Nucleus accumbens (tissue), 56 donors: ENCODE measurements at places on chromosomes 1 and 21.

DNA sequence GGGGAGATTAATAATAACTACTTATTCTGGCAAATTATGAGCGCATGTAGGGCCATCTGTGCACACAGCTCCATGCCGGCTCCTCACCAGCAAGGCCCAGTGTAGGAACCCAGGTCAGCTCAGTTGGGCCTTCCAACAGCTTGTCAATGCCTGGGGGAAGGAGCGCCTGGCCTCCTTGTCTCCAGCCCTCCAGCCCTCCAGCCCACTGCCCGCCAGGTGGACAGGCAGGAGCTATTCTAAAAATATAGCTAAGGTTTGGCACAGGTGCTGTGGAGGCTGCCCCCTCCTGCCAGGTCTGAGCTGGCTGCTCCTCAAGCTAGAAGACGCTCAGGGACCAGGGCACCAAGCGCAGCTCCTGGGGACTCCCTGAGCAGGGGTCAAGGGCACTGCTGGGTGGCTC lies 85.7 kb downstream of the GRIK3 start:
- no peak for DNase-seq

GRCh38 chr1:181219938-181220337 lies 131.4 kb downstream of the IER5 start:
- no peak for DNase-seq

GRCh38 chr1:25863486-25864262 lies 4.4 kb upstream of the AUNIP start:
- DNase-seq, result no peak

DNA sequence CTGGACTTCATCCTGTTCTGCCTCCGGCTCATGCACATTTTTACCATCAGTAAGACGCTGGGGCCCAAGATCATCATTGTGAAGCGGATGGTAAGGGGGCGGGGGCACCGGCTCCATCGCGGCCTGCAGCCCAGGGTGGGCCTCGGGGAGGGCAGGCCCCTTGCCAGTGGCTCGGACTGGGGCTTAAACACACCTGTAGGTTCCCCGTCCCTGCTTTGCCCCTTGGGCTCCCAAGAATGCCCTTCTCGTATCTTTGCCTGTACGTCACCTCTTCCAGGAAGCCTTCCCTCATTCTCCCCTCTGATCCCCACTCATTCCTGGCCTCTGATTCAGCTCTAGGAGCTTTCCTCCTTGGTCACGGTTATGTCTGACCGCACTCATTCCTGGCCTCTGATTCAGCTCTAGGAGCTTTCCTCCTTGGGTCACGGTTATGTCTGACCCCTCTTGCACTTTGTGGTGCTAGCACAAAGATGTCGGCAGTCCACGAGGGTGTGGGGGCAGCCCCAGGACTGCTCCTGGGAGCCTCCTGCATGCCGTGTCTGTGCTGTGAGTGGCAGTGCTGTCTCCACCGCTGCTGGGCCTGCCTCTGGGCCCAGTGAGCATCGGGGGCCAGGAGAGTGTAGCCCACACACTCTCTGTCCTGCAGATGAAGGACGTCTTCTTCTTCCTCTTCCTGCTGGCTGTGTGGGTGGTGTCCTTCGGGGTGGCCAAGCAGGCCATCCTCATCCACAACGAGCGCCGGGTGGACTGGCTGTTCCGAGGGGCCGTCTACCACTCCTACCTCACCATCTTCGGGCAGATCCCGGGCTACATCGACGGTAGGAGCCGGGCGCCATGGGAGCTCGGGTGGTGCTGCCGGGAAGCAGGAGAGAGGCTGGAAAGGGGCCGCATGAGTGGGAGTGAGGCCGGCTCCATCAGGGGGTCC lies 49.1 kb upstream of the LRRC3 start:
- no peak for DNase-seq

GRCh38 chr1:114770989-114771388 lies 9.5 kb downstream of the SIKE1 start:
- DNase-seq, result no peak

GRCh38 chr1:184755226-184756065 lies 788 bp upstream of the EDEM3 start:
- peak; percentile 0 for DNase-seq

DNA sequence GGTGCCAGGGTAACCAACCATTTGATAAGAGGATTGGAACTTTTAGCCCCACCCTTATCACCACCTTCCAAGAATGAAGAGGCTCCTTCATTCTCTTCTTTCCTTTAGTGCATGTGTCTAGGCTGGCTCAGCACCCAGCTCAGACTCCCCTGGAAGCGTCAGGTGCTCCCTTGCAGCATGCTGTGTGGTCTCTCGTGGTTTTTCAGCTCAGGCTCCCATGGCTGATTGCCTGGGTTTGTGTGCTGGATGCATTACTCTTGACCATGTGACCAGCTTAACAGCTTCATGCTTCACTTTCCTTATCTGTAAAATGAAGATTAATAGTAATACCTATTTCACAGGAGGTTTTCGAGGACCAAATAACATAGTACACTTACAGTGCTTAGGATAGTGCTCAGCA lies 198.4 kb downstream of the HHAT start:
- DNase-seq, result no peak

GRCh38 chr1:18722270-18722669 lies 91.6 kb downstream of the PAX7 start:
- DNase-seq, result no peak

DNA sequence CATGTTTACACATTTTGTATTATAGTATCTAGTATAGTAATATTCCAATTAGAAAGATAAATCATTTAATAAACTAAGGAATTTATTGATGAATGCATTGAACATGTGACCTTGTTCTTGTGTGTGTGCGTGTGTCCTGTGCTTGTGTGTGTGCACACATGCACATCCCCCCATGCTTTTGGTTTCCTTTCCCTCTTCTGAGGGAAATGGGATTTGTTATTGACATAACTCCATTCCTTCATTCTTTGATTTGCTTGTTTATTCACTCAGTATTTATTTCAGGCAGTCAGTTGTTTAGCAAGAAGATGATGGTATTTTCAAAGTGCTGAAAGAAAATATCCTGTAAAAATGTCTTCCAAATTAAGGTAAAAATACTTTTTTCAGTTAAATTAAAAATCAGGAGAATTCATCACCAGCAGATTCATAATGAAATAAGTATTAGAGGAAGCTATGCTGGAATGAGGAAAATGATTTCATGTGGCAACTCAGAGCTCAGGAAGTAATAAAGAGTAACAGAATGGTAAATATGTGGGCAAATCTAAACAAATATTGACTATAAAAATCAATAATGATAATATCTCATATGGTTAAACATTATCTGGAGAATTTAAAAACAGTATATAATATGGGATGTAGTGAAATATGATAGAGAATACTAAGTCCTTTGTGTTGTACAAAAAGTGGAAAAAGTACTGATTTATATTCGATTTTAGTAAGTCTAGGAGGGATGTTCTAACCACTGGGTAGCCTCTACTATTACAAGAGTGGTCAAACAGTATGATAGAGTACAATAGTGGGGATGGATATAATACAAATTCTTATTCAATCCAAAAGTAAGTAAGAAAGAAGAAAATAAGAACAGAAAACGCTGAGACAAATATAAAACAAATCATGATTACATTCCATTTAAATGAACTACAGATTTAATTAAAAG lies 35.2 kb upstream of the SIPA1L2 start:
- DNase-seq, result no peak

DNA sequence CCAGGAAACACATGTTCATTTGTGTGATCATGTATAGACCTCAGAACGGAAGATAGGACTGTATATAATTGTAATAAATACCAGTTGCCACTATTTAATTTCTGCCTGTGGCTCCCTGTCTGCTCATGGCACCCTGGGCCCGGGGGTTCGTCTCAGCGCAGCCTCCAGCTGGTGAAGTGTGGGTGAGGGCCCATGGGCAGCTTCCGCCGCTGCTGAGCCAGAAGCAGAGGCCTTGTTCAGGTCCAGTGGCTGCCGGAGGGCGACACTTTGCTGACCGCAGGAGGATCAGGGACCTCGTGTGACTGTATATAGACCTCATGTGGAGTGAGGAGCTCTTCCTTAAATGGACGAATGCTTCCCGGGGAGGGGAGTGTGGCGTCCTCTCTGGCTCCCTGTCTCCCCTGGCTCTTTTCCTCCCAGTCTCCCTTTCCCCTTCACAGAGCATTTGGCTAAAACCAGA lies 155.9 kb downstream of the PEX14 start:
- no peak for DNase-seq

- DNase-seq, result peak; percentile 47
Observed at GRCh38 chr1:248243204-248243603, 12.0 kb downstream of the OR2M4 start.
